NCI-H1694 treated with DMSO at 0.1 percent for 48 hours (cell line): ENCODE measurements at places on chromosomes 4 and X.

DNA sequence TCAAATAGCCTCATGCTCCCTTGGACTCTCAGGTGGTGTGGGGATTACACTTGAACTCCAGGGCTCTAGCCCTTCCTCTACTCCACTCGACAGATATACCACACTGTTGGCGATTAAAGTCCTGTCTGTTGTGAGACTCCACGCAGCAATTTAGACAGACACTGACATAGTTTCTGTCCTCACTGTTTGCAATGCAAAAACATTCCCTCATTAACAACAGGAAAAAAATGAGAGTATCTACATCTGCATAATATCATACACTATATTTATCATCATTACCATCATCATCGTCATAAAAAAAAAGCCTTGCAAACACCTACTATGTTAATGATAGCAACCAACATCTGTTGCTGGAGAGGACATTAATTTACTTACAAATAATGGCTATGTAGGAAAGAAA is 132.4 kb downstream of the RASL11B start:
- DNase-seq = no peak

- DNase-seq = no peak
Observed at GRCh38 chr4:169315530-169316343, 45.0 kb upstream of the SH3RF1 start.

- no peak for DNase-seq
Observed at GRCh38 chr4:99507762-99508161, 3.1 kb upstream of the C4orf17 start.

DNA sequence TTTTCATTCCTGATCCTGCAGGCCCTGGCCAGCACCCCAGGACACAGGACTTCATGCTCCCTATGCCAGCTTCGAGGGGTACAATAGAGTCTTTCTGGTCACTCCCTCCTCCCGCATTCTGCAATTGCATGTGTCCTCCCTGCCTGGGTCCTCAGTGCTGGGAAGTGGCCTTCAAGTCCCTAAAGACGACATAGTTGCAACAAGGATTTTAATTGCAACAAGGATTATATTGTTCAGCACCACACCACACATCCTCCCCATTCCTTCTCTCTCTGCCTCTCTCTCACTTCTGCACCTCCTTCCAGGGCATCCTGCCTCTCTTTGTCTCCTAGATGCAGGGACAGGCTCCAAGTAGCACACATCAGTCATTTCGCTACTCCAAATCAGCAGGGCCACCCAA is 25.5 kb downstream of the SCD5 start:
- no peak for DNase-seq

DNA sequence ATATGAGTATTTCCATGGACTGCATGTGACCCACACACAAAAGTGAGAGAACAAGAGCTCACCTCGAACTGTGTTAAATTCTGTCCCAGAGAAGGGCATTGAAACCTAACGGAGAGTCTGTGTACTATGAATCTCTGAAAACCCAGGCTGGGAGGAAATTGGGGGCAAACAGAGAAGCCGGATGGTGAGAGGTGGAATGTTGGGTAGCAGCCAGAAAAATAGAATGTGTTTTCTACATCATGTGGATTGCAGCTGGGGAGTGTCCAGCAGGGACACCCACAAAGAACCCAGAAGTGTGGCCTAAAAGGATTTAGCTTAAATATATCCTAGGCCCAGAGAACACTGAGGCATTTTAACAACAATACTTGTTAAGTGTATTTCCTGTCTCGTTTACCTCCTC is 38.6 kb downstream of the MND1 start:
- no peak for DNase-seq
